Occipital lobe (tissue), 3 donors: ENCODE measurements at places on chromosomes 7 and 10.

GRCh38 chr10:126012485-126012884 lies 116.1 kb downstream of the FANK1 start:
- DNase-seq = no peak

DNA sequence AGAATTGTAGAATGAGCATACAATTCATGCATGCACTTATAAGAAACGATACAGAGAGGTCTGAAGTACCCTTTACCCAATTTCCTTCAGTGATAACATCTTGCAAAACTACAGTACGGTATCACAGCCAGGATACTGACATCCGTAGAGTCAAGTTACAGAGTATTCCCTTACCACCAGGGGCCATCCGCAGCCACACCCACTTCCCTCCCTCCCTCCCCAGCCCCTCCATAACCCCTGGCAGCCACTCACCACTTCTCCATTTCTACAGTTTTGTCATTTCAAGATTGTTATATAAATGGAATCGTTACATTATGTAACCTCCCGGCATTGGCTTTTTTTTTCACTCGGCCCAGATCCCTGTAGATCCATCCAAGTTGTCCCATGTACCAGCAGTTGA lies 113.6 kb upstream of the RET start:
- DNase-seq = no peak

DNA sequence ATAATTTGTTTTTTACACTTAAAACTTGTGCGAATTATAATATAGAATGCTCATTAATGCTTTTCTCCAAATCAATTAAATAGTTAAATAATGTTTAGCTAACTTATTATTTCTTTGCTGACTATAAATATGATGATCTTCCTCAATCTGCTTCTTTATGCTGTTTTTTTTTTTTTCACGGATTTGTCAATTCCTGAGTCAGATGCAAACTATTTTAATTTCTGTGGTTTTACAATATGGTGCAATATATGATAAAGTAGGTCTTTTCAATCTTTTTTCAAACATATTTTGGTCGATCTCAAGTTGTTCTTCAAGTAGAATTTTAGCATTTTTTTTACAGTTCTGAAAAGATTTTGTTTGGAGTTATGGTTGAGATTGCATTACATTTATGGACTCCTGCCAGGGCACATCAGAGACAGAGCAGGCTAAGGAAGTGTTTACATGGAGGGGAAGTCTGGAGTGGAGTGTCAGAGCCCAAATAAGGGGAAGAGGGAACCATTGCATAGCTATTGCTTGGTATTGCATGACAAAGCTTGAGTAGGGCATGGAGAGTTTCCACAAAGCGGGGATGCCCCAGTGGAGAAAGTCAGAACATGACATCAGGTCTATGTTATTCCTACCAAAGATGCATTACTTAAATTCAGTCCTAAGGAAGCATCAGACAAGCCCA lies 204.4 kb downstream of the OTUD1 start:
- DNase-seq = no peak

GRCh38 chr10:52020702-52021101 lies 293.4 kb upstream of the DKK1 start:
- no peak for DNase-seq

- DNase-seq = no peak
These were observed 8.8 kb upstream of the SPAM1 start for GRCh38 chr7:123916240-123916724.

DNA sequence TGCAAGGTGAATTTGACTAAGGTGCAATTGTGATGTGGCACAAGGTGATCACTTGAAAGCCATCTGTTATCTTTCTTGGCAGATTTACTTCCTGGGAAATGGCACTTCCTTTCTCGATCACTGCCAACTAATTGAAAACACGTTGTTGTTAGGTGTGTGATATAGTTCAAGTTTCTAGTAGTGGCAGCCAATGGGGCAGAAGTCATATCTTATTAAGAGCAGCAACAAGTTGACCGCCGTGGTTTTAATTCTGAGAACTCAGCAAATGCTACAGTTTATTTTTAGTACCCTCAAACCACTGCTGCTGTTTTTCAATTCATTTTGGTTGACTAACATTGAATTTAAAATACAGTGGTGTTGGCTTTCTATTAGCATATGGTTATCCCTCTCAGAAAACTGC lies 1.6 kb downstream of the CHN2 start:
- no peak for DNase-seq

- DNase-seq = no peak
These were observed 73.2 kb downstream of the AMZ1 start for GRCh38 chr7:2761131-2761624.

DNA sequence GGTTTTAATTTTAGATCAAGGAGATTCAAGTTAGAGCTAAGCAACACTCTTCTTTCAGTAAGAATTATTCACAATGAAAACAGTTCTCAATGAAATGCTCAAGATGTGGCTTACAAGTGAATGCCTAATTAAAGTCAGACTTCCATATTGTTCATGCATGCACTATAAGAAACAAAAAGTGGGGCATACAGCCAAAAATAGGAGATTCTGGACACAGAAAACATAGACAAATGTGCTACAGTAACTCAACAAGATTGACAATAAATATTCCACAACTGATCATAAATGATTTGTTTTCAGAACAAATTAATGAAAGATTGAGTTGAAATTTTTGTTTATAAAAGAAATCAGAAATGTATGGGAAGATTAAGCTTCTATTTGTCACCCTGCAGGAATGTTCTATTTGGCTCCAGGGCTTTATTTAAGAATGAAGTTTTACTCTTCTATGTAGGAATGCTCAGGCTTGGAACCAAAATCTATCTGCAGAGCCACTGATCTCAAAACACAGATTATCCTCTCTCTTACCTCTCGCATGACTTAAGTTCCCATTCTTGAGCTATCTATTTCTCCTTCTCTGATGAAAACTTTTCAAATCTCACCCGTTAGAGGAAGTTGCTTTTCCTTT lies 89.0 kb upstream of the PIP4K2A start:
- DNase-seq = no peak
